ENCODE measurements at places on chromosomes 2 and 18.

GRCh38 chr2:230796280-230796862 is 68.4 kb upstream of the ITM2C start:
- no peak for DNase-seq

GRCh38 chr2:109256111-109256510 is 127.1 kb downstream of the SH3RF3 start:
- no peak for DNase-seq

GRCh38 chr2:138213084-138213483 is 248.8 kb downstream of the HNMT start:
- DNase-seq: no peak

- peak; percentile 9 for DNase-seq
These were observed 555.0 kb upstream of the TMEFF2 start for GRCh38 chr2:192749611-192750200.

DNA sequence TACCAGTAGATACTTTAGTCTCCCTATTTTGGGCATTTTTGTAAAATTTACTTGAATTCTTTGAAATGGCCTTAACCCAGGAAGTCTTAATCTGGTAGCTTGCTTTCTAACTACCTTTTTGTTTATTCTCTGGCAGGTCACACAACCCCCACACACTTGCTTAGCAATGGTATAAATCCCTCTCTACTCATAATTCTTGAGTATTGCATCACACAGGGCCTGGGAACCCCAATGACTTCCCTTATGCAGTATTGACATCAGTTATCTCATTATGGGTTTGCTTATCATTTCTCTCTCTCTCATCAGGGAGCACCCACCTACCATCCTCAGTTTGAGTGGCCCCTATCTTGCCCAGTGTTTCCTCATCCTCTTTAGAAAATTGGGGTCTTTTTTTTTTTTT is 207.1 kb downstream of the KCNS3 start:
- DNase-seq: no peak

DNA sequence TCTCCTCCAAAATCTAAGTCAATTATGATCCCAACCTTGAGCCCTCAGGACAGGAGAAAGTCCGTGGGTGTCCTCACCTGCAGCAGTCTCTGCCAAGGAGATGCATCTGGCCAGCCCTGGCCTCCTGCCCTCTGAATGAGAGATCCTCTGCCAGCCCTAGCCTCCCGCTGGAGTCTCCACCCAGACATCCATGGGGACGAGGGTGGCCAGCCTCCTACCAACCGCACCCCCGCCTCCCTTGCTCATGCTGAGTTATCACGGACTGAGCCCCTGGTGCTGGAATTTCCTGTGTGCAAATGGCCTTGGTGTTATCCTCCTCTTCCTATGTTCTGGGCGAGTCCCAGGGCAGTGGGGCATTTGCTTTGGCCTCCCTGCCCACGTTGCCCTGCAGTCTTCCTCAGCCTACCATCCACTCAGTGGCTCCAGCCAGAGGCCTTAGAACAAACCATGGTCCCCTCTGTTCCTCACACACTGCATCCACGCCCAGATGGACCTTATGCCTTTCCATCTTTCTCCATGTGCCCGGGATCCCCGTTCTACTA is 116.4 kb downstream of the ACKR3 start:
- DNase-seq: no peak

GRCh38 chr2:208373460-208374089 is 33.0 kb upstream of the PTH2R start:
- peak; percentile 57 for DNase-seq

- no peak for DNase-seq
These were observed 1.4 kb downstream of the RBKS start for GRCh38 chr2:27888790-27889189.

GRCh38 chr2:43328133-43328532 is 101.7 kb upstream of the ZFP36L2 start:
- no peak for DNase-seq

DNA sequence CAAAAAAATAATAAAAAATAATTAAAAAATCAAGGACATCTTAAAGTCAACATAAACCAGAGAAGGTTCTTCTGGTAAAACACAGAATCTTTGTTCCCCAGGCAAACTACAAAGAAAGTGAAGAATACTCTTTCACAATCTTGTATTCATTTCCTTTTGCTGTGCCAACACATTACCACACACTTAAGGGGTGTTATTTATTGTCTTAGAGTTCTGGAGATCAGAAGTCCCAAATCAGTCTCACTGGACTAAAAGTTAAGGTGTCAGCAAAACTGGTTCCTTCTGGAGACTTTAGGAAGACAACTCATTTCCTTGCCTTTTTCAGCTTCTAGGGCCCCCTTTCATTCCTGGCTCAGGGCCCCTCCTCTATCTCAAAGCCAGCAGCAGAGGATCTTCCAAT is 12.2 kb upstream of the CAB39 start:
- DNase-seq: peak; percentile 78

DNA sequence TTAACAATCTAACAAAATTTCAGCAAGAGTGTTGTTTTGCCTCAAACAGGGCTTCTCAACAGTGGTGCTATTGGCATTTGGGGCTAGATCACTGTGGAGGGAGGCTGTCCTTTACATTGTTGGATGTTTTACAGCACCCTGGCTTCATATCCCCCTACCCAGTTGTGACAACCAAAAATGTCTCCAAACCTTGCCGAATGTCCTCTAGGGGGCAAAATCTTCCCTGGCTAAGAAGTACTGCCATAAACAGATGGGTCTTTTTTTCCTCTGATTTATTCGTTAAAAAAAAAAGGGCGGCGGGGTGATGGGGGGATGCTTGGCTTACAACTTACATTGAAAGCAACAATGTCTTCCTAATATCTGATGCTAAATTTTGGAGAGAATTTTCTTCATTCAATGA is 207.6 kb upstream of the CCDC150 start:
- peak; percentile 59 for DNase-seq

DNA sequence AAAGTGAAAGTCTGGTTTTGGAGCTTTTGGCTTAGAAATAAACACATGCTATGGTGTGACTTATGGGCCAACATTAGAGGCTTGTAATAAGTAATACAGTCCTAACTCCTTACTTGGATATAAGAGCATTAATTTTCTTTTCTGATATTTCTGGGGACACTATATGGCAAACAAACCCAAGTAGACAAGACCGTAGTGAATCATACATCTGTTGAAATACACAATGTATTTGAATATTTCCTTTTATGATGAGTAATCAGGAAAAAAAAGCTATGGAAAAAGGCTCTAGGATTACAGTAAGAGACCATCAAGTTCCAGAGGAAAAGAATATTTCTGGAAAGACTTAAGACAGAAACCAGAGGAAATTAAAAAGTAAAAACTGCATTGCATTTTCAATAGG is 146.0 kb upstream of the CYP26B1 start:
- no peak for DNase-seq

DNA sequence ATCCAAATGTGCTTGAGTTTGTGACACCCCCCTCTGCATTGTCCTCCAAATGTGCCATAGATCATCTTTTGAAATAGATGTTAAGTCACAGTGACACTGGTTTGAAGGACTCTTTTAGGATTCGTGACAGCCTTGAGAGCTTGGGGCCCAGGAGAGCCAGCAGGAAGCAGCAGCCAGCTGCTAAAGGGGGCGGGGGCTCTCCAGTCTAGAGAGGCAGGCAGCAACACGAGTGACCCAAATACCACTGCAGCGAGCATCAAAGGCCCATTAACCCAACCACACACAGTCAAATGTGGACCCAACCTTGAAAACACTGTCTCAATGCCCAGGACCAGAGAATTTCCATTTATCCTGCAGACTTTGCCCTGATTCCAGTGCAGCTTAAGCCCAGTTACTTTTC is 75.6 kb downstream of the ZBTB7C start:
- DNase-seq: no peak

GRCh38 chr18:75421656-75422055 is 5.8 kb downstream of the SMIM21 start:
- no peak for DNase-seq

GRCh38 chr2:102238039-102238756 is 51.4 kb downstream of the IL1RL2 start:
- no peak for DNase-seq

GRCh38 chr18:46574743-46575115 is 82.3 kb downstream of the LOXHD1 start:
- DNase-seq: no peak

DNA sequence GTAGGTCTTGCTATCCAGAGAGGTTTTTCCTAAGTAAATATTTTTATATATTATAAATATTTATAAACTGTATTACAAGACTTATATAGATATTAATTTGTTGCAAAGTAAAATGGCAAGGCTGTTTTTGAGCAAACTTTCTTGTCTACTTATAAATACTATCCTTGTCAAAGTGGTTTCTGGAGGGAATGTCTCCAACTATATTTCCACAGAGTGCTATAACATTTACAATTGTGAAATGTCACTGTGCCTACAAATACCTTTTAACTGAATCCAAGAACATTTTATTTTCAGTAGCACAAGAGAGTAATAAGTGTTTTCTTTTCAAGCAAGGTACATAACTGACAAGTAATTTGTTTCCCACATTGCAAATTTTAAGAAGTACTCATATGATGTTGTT is 256.8 kb downstream of the ZNF385B start:
- no peak for DNase-seq

- DNase-seq: no peak
These were observed 13.1 kb upstream of the ACTR3 start for GRCh38 chr2:113876503-113877387.

GRCh38 chr2:13884291-13884976 is 748.1 kb upstream of the LRATD1 start:
- DNase-seq: no peak

DNA sequence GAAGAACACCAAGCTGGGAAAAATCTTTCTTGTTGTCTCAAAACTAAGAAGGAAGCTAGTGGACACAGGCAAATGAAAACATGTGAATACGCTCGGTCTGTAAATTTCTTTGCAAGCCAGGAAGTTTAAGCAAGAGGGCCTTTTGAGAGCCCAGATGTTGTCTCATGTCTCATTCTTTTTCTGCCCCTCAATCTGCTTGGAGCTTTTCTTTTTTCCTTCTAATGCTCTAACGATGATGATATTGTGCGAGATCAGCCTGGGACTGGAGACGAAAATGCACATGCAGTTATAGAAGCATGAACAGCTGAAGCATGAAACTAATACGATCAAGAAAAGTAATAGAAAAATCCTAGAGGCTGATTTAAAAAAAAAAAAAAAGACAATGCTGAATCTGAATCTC is 138.6 kb upstream of the CHAC2 start:
- no peak for DNase-seq

- no peak for DNase-seq
These were observed 82.0 kb downstream of the PMS1 start for GRCh38 chr2:189866296-189866695.

GRCh38 chr2:48162742-48163141 is 256.4 kb upstream of the FBXO11 start:
- no peak for DNase-seq

GRCh38 chr2:7557376-7557775 is 640.2 kb downstream of the RNF144A start:
- no peak for DNase-seq

GRCh38 chr18:47928466-47928865 is 2.0 kb downstream of the SMAD2 start:
- DNase-seq: no peak

GRCh38 chr2:113149553-113150257 is 22.3 kb downstream of the IL1RN start:
- DNase-seq: no peak

DNA sequence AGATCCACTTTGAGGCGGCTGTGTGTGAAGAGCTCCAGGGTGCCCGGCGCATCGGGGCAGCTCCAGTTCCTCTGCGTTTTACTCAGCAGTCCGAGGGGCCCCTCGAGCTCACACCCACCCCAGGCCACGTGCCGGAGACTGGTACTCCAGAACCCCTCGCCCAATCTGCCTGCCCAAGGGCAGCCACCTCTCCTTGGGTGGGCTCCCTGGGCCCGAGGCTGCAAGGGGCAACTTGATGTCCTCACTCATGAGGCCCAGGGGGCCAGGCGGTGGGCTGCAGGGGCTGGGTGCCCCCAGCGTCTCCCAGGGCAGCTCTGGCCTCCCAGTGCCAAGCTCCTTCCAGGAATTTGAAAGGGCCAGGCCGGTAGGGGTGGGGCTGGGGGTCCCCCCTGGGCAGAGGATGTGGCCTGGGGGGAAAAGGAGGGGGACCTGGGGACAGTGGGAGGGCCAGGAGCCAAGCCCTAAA is 16.7 kb downstream of the RAMP1 start:
- no peak for DNase-seq

- DNase-seq: peak; percentile 24
These were observed 5.6 kb upstream of the IMP4 start for GRCh38 chr2:130336877-130337734.

- peak; percentile 15 for DNase-seq
These were observed 45.3 kb downstream of the COMMD1 start for GRCh38 chr2:61950571-61951315.

DNA sequence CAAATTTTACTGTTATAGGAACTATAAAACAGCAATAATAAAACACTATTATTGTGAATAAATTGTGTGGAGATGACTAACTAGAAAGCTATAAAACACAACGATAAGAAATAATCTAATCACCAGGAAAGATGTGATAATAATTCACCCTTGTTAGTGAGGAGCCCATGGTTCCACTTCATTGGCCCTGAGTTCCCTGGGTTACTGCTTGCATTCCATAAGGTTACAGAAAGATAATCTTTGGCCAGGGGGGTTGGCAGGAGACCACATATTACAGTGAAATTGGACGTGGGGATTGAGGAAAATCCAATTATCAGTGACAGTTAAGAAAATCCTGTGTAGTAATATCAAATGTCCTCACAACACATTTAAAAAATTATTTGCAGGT is 2.5 kb upstream of the CPO start:
- DNase-seq: no peak

DNA sequence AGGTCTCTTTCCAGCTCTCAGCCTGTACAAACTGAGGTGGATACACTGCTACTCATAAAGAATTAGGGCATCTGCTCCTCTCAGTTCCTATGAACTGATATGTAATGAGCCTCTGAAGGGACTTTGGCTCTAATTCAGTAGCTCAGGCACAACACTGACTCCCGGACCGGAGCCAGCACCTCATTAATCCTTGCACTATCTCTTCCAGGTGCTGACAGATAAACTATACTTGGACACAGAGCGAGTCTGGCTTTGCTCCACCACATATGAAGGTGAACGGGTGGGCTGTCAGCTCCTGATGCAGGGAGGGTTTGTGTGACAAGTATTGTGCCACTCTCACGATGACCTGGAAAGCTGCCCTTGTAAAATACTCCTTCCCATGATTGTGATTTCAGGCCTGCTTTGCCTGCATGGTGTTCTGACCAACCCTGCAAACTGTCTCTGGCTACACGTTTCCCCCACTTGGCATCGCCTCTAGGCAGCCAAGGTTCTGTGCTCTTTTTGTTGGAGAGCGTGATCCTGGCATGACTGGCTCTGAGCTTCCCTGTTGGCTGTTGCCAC is 111.6 kb upstream of the LMAN1 start:
- no peak for DNase-seq

DNA sequence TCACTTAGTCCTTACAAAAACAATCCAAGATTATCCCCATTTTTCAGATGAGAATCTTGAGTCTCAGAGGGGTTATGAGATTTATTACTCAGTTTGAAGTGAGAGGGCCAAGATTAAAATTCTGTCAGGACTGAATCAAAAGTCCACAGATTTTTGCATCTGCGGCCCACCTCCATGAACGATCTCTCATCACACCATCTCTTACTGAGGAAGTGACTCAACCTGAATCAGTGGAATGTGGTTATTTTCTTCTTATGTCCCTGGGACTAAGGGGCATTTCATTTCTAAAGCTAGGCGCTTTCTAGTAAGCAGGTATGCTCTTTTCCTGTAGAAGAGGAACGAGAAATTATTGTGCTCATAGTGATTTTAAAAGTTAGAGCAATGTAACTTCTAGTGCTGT is 360.3 kb upstream of the SPHKAP start:
- DNase-seq: no peak

All from pons (tissue), 1 donor.